Left colon (tissue), 2 donors: ENCODE measurements at places on chromosomes 5 and 9. TPM values are rescaled to one million over a fixed set of nuclear protein-coding genes. Genes with fewer than 3 reads are reported as not detected.

ASS1 gene
- total RNA-seq: 264 TPM

PALM2AKAP2 gene
- total RNA-seq: 0.98 TPM

ASPN gene
- 0.46 TPM for total RNA-seq

SNCAIP gene
- 1.1 TPM for total RNA-seq

DNA sequence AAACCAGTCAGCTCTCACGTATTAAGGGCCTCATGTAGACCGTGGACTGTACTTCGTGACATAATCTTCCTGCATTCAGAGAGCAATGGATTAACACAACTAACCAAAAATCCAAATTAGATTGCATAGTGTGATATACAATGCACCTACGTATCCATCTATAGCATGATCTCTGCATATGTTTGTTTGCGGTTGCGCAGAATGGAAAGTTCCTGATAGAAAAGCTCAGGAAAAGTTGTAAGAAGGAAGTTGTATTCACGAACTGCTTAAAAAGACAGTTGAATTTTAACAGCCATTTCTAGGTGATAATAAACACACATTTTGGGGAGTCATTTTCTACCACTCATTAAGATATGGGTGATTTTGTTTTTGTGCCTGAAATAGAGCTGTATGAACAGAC lies 869.0 kb downstream of the TLE4 start:
- DNase-seq: no peak

DNA sequence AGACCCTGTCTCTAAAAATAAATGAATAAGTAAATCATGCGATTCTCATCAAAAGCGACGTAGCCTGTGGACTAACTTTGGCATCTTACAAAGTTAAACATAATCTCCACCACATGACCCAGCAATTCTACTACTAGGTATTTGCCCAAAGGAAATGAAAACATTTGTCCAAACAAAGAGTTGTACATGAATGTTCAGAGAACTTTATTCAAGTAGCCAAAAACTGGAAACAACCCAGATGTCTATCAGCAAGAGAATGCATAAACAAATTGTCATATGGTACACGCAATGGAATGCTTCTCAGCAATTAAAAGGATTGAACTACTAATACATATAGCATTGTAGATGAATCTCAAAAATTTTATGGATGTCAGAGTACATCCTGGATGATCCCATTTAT lies 82.6 kb downstream of the ADRB2 start:
- no peak for DNase-seq

- DNase-seq: no peak
Observed at GRCh38 chr5:152824316-152824715, 419.2 kb upstream of the NMUR2 start.

DNA sequence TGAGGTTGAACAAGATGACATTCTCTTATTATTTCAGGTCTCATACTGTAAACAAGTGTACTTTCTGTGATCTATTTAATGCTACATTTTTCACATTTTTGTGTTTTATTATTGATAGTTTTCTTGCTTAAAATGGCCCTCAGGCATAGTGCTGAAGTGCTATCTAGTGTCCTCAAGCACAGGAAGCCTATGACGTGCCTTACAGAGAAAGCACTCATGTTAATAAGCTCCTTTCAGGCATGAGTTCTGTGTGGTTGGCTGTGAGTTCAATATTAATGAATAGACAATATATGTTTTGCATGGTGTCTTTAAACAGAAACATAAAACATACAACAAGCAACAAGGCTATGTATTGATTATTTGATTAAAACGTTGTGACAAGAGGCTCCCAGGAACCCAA lies 450.1 kb downstream of the PLK2 start:
- DNase-seq: no peak

DNA sequence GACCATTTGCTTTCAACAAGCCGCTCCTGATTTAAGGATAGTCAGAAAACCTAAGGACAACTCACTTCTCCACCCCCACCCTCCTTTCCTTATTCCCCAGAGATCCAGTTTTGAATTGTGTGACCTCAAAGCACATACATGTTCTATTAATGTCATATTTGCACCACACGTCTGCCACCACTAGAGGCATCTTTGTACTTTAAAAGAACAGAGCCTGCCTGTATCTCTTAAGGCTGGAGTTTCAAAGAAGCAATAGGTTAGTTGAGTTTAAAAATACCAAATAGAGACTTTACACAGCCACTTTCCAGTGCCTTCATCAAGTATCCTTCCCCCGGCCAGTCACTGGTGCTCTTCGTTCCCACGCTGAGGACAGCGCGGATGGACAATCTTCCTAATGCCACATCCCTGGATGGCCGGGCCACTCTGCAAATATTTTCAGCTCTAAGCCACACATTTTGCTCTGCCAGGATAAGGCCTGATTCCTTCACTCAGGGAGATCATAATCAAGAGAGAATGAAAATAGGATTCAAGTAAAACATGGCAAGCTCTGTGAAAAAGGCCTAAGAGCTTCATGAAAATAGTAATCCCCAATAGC lies 146.3 kb downstream of the SNCAIP start:
- DNase-seq: peak; percentile 34

- DNase-seq: no peak
Observed at GRCh38 chr9:90287567-90288274, 354.9 kb downstream of the DIRAS2 start.
